Caki2 (cell line): ENCODE measurements at places on chromosomes 2 and 18. TPM values are rescaled to one million over a fixed set of nuclear protein-coding genes. Genes with fewer than 3 reads are reported as not detected.
A peak's percentile ranks its signal among the peaks of the same experiment; 100 is the strongest.

DNA sequence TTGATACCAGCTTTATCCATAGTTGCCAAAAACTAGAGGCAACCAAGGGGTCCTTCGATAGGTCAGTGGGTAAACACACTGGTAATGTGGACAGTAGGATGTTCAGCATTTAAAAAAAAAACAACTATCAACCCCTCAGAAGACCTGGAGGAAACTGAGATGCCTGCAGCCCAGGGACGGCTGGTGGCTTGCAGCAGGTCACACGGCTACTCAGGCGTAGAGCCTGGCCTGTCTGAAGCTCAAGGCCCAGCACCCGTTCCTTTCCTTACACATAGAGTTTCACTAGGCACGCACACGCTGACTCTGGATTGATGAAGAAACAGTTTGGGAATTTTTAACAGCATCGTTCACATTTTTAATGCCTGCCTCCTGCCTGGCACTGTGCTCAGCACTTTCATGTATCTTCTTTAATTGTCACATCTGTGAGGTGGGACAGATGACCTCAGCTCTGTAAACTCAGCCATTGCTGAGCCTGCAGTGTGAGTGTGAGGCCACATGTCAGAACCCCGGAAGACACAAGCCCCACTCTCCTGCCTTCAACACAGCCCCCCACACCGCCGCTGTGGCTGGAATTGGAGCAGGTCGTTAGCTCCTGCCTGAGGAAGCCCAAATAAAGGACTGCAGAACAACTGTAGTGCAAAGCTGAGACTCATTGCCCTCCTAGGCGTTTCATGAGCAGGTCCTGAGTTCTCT is 40.7 kb downstream of the TRAPPC12 start:
- DNase-seq, result no peak

DNA sequence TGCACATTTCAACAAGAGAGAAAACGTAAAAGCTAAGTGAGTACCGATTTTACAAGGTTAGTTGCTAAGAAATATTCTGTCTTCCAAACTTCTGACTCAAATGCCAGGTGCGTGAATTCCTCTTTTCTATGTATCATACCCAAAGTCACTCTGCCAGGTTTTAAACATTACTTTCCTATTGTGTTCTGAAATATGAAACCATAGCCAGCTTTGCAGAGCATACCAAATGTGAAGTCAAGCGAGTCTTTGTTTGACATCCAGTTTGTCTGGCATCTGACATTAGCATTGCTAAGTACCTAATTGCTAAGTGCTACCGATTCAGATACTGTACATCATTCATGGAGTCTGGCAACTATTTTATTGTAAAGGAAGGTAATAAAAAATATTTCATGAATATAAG is 321.9 kb upstream of the GALNT5 start:
- DNase-seq, result peak; percentile 61

GRCh38 chr2:31202041-31202440 is 15.3 kb downstream of the CAPN14 start:
- no peak for DNase-seq

The STPG4 gene
- total RNA-seq, result 0.37 and 3.2 TPM in 2 replicates

The ATP6V1B1 gene
- total RNA-seq, result not detected in 2 replicates

GRCh38 chr18:14945984-14946383 is 198.0 kb downstream of the ANKRD30B start:
- DNase-seq, result no peak

The MPP4 gene
- total RNA-seq, result not detected in 2 replicates

The EGR4 gene
- not detected in 2 replicates for total RNA-seq
